NCI-H1105 treated with DMSO at 0.1 percent for 48 hours (cell line): ENCODE measurements at places on chromosomes 2 and 18.

GRCh38 chr2:147135376-147135775 lies 709.5 kb upstream of the ACVR2A start:
- peak; percentile 66 for DNase-seq

DNA sequence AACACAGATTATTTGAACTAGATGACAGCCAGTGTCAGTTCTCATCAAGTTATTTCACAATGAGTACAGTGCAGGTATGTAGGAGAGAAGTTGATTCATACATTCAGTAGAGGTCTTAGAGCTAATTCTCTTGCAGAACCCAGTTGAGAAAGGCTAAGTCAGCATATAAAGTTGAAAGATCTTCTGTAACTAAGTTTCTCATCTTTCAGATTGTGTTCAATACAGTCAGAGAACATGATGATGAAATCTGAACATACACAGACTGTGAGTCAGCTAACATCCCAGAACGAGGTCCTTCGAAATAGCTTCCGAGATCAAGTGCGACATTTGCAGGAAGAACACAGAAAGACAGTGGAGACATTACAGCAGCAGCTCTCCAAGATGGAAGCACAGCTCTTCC lies 41.9 kb upstream of the LIMS1 start:
- no peak for DNase-seq

DNA sequence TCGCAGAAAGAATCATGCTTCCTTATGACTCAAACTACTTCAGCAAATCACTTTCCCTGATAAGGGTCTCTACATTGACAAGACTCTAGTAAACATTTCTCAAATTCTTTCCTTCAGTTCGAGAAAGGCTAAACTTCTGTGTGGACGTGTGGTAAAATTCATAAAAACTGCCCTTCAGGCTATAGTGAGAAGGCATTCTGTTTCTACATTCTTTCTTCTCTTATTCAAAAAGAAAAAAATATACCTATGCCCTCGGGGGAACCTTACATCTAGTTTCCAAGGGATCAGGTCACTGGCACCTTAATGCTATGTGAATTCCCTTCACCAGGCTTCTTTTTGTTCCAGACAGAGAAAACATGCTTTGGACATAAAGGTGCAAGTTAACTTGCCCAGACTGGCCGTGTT lies 4.9 kb downstream of the VIT start:
- no peak for DNase-seq

GRCh38 chr2:198100346-198100745 lies 296.0 kb downstream of the PLCL1 start:
- no peak for DNase-seq

GRCh38 chr2:30985493-30986230 lies 152.6 kb downstream of the GALNT14 start:
- DNase-seq, result no peak

GRCh38 chr2:51782921-51783765 lies 751.2 kb upstream of the NRXN1 start:
- no peak for DNase-seq

DNA sequence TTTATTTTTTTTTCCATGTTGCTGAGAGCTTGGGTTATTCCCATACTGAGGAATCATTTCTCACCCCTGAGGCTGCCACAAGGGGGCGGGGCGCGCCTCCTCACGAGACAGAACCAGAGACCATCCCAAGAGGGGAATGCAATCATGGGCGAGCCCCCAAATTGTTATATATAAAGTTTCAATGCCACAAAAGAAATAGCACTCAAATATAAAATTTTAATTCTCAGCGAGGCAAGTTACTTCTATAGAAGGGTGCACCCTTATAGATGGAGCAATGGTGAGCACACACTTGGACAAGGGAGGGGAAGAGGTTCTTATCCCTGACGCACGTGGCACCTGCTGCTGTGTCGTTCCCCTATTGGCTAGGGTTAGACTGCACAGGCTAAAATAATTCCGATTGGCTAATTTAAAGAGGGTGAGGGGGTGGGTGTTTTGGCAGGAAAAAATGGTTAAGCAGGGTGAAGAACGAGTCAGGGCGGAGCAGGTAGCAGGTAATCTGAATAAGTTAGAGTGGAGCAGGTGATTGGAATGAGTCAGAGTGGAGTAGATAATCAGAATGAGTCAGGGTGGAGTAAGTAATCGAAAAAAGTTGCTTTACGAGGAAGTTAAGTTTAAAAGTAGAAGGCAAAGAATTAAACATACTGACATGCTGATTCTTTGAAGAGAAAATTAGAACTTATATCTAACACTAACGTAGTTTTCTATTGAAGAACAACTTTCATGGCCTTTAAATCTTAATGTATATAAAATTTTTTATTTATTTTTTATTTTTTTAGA lies 177.5 kb downstream of the MTCL1 start:
- no peak for DNase-seq

- no peak for DNase-seq
Observed at GRCh38 chr2:160388464-160389263, 104.9 kb downstream of the RBMS1 start.

DNA sequence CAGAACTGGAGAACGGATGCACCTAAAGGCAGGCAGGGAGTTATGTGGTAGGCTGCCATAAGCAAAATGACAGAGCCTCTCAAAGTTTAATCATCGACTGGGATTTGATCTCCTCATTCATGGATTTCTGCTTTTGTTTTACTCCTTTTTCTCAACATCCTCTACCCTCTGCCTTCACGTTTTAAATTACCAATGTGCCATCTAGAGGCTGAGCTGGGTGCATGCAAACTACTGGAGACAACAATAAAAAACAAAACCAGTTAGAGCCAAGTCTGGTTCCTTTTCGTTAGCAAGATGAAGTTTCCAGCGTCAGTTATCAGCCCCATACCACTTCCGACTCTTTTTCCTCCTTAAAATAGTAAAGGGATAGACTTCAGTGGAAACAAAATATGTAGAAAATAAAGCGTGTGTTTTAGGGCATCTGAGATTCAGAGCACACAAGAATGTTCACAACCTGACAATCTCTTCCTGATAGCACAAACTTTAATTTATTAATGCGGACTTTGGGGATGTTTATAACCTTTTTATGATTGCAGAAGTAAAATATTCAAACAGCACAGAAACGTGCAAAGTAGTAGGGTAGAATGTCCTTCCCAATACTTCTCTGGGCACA lies 117.0 kb downstream of the LAMA1 start:
- peak; percentile 8 for DNase-seq

DNA sequence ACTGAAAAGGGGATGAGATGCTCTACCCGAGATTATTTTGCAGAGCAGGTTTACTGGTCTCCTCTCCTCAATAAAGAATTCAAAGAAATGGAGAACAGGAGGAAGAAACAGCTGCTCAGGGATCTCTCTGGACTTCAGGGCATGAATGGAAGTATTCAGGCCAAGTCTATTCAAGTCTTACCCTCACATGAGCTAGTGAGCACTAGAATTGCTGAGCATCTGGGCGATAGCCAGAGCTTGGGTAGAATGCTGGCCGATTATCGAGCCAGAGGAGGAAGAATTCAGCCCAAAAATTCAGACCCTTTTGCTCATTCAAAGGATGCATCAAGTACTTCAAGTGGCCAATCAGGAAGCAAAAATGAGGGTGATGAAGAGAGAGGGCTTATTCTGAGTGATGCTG lies 60.0 kb downstream of the PIKFYVE start:
- DNase-seq, result no peak

GRCh38 chr18:63363951-63364350 lies 3.1 kb downstream of the KDSR start:
- no peak for DNase-seq

GRCh38 chr2:239275044-239275685 lies 125.7 kb downstream of the HDAC4 start:
- no peak for DNase-seq

GRCh38 chr2:137228566-137228965 lies 463.2 kb downstream of the THSD7B start:
- no peak for DNase-seq

GRCh38 chr18:6731222-6731596 lies 1.7 kb downstream of the ARHGAP28 start:
- DNase-seq, result peak; percentile 11

DNA sequence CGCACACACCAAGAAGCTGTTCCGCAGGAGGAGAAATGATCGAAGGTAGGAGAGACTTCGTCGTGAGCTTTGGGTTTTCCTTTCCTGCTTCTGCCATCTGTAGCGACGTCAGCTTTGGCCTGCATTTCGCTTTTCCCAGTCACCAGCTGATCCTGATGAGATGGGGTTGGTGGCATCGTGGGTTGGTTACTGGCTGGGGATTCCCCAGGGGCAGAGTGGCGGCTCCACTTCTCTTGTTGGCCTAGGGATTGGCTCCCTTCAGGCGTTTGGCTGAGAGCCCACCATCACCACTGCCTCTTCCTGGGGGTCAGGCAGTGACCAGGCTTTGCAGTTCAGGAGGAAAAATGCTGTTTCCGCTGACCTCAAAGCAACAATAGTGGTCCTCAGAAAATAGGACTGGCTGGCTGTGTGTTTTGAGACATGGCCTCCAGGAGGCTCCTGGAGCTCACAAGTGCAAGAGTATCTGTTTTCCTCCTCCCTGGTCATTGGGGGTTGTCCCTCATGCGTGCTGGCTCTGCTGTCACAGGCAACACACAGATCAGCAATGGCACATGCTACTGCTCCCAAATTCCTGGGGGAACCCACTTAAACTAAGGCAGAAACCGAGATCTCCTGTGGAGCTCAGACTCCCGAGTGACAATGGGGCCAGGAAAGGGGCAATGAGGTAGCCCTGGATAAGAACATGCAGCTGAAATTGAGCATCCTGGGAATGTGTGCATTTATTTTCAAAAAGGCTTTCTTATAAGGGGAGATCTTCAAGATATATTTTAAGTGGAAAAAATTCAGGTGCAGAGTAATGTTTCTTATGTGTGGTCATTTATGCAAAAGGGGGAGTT lies 173.0 kb downstream of the CTIF start:
- peak; percentile 28 for DNase-seq

- DNase-seq, result no peak
Observed at GRCh38 chr18:76615065-76615733, 120.2 kb upstream of the ZNF516 start.

DNA sequence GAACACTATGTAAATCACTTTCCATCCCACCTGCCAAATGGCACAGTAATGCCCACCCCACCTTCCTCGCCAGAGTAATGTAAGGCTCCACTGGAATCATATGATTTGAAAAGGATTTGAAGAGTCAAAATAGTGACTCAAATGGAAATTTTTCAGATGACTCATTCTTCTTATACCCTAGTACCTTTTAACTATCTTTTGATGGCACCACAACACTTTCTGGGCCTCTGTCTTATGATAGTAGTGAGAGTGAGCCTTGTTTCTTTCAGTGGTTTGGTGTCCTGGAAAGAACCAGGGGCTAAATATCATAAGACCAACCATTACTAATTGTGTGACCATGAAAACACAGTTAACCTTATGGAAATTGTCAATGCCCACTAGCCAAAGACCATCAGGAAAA lies 235.4 kb upstream of the SLC14A2 start:
- no peak for DNase-seq

- no peak for DNase-seq
Observed at GRCh38 chr2:13113002-13113401, 396.3 kb downstream of the TRIB2 start.

GRCh38 chr2:182593394-182593975 lies 122.6 kb upstream of the DNAJC10 start:
- DNase-seq, result peak; percentile 38
